ENCODE measurements at places on chromosomes 2 and 18. TPM values are rescaled to one million over a fixed set of nuclear protein-coding genes. Genes with fewer than 3 reads are reported as not detected.

DNA sequence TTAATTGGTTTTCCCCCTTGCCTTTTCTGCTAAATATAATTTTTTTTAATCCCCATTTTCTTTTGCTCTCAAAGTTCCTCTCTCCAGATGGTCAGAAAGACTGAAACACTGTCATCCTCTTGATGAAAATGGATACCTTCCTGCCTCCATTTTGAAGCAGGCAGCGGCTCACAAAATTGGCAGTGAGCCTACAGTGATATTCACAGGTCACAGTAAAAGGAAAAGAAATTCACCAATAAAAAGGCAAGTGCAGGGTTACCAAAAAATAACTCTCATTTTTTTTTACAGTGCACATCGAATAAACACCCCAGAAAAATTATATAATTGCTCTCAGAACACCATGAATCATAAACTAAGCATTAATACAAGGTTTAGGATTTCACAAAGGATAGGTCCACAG lies 307.5 kb downstream of the TCF4 start:
- DNase-seq: no peak

- DNase-seq: no peak
These were observed 24.7 kb downstream of the RAPH1 start for GRCh38 chr2:203510256-203510940.

GRCh38 chr18:11874676-11875075 lies 23.5 kb downstream of the CHMP1B start:
- DNase-seq: no peak

FOXI3 gene
- not detected for total RNA-seq

GRCh38 chr2:224359569-224359968 lies 42.3 kb downstream of the FAM124B start:
- no peak for DNase-seq

TMEM247 gene
- total RNA-seq: not detected

- DNase-seq: no peak
These were observed 359.9 kb downstream of the ARHGAP15 start for GRCh38 chr2:143489145-143489544.

DNA sequence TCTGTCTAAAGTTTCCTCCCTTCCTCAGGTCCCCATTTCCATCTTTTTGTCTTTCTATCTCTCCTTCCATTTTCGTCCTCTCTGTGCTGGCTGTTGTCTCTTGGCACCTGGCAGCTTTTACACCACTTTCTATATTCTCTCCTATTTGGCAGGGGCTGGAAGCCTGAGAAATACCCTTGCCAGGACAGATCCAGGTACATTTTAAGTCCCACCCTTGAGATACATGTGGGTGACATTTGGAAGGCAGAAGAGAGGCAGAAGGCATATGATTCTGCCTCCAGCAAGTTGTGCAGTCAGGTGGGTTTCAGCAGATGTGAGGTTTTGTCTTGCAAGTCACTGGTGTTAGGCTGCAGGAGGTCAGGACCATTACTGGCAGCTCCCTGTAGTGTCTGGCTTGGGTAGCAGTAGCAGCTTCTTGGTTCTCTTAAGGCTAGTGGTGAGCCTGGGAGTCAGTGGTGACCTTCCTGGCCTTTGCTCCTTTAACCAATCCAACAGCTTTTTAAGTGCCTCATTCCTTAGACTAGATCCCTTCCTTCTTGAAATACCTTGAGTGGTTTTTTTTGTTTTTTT lies 90.1 kb downstream of the CAPN13 start:
- no peak for DNase-seq

GRCh38 chr18:76572518-76573247 lies 77.6 kb upstream of the ZNF516 start:
- DNase-seq: no peak

Data from activated naive CD8-positive, alpha-beta T cell treated with anti-CD3 and anti-CD28 coated beads, Interleukin-2, amount 10 ng/mL, durations not matched to agents 7 days and 5 days (primary cell).